B cell (primary cell): ENCODE measurements at places on chromosomes 6 and 20.

- DNase-seq, result peak; percentile 42
These were observed at the start of gene B3GAT2 for GRCh38 chr6:70956451-70957283. B3GAT2 (minus strand) TSS chr6:70957060; CDS start chr6:70956429, 631 bp downstream.

- no peak for DNase-seq
These were observed 11.3 kb downstream of the PPP1R3G start for GRCh38 chr6:5096482-5096881.

GRCh38 chr20:2109425-2110210 is 8.0 kb downstream of the STK35 start:
- no peak for DNase-seq

GRCh38 chr6:84651583-84651982 is 112.8 kb downstream of the TBX18 start:
- DNase-seq, result no peak

GRCh38 chr20:62240020-62240685 is 1.8 kb downstream of the OSBPL2 start:
- DNase-seq, result no peak

GRCh38 chr6:154894902-154895301 is 100.2 kb upstream of the TIAM2 start:
- no peak for DNase-seq
